ENCODE measurements at places on chromosomes 2 and 18. TPM values are rescaled to one million over a fixed set of nuclear protein-coding genes. Genes with fewer than 3 reads are reported as not detected.

Gene SLC38A11
- total RNA-seq, result 1.3 TPM

Gene REG3G
- not detected for total RNA-seq

Gene COL4A3
- total RNA-seq, result 20.9 TPM

Gene ABHD1
- total RNA-seq, result 4.5 TPM
